ENCODE measurements at places on chromosomes 13 and 19. TPM values are rescaled to one million over a fixed set of nuclear protein-coding genes. Genes with fewer than 3 reads are reported as not detected.
A peak's percentile ranks its signal among the peaks of the same experiment; 100 is the strongest.

- DNase-seq, result no peak
Observed at GRCh38 chr13:38661010-38661675, 25.7 kb upstream of the FREM2 start.

DNA sequence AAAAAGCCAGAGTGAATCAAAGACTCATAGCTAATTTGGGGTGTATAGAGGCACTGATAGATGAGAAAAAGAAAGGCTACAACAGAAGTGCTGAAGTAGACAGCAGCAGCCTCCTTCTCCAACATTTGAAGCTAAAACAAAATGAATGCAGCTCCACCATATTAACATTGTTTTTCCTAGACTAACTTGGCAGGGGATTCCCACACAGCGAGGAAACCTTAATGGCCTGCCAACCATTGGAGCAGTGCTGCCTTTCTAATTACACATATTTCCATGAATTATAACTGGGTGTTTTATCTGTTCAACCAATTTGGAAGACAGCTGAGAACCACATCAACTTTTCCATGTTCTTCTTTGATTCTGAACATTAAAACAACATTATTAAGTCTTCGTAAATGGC lies 478.6 kb downstream of the LIG4 start:
- DNase-seq, result no peak

DNA sequence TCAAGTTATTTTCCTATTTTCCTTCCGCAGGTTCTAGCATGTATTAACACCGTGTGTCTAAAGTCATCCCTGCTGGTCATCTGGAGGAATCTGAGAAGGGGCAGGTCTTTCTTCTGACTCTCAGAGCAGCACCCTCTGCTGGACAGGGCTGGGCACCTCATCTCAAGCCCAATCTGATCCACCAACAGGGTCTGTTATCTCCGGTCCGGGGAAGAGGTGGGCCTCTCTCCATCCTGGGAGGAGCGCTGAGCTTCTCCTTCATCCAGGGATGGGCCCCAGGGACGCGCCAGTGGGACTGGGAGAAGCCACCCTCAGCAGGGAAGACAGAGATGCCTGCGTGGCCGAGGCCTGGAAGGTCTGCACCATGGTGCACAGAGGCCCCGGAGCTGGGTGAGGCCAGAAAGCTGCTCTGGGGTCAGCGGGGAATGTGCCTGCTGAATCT lies 26.0 kb upstream of the ZNF331 start:
- peak; percentile 74 for DNase-seq

DNA sequence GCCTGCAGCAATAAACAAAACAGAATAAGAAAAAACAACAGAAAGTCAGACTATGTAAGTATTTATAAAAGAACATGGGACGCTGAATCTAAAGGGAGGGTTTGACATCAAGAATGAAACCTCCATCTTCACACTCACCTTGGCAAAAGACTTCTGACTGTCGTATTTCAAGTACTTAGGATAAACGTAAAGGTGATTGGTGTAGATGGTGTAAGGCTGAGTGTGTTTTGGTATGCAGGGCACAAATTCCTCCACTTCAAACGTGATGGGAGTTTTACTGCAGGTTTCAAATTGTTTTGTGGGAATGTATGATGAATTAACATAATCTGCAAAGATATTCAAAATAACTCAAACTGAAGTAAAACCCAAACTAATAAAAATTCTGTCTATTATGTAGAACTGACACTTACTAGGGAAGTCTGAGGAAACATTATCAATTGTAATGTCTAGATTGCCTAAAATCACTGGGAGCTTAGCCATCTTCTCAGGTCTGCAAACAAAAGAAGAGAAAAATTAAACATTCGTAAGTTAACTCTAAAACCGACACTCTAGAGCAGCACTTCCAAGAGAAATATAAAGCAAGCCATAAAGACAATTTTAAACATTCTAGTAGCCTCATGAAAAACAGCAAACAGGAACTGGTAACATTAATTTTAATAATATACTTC lies 89.5 kb downstream of the DOCK9 start:
- DNase-seq, result no peak

DNA sequence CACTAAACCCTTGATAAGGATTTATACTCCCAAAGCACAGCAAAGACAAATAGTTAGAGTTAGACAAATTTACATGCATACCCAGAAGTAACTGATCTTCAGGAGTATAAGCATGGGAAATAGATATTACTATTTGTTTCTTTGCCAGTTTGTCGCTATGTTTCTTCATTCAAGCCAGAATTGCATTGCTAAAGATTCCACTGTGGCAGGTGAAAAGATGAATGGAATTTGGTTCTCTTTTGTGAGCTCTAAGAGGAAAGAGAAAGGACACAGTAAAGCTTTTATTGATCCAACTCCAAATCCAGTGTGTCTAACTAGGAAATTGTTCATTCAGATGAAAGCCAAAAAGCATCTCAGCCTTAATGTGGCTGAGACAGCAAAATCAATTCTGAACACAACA lies 292.3 kb upstream of the SPRY2 start:
- DNase-seq, result no peak

GRCh38 chr19:4922530-4923275 lies 13.4 kb downstream of the UHRF1 start:
- DNase-seq, result peak; percentile 77

GRCh38 chr19:3233116-3233515 lies 8.7 kb downstream of the CELF5 start:
- no peak for DNase-seq

- DNase-seq, result no peak
Observed at GRCh38 chr13:68608147-68608546, 1378.0 kb upstream of the PCDH9 start.

PINLYP gene
- 0.96 TPM for total RNA-seq

ZNF534 gene
- total RNA-seq, result not detected

Measured in glutamatergic neuron (in vitro differentiated cells).